Left lung (tissue), 14 donors: ENCODE measurements at places on chromosomes 2 and 18. TPM values are rescaled to one million over a fixed set of nuclear protein-coding genes. Genes with fewer than 3 reads are reported as not detected.
A peak's percentile ranks its signal among the peaks of the same experiment; 100 is the strongest.

DNA sequence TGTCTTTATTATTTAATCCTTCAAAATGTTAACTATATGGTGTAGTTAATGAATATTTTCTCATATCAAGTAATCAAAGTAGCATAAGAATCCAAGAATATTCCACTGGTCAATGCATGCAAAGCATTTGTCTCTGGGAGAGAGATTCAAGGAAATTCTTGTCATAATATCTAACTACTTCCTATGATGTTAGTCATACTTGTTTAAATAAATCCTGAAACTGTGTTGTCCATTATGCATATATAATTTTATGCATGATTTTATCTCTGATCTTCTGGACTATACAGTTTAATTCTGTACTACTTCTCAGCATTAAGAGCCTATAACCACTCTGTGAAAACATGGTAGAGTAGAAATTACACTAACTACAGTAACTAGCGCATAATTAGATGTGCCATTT is 388.3 kb downstream of the NR4A2 start:
- DNase-seq, result no peak

Gene HADHA
- 126 TPM for total RNA-seq

Gene IL1B
- total RNA-seq, result 38.1 TPM

Gene UGT1A8
- not detected for total RNA-seq

- no peak for DNase-seq
These were observed 3.3 kb upstream of the PROC start for GRCh38 chr2:127414638-127415592.

DNA sequence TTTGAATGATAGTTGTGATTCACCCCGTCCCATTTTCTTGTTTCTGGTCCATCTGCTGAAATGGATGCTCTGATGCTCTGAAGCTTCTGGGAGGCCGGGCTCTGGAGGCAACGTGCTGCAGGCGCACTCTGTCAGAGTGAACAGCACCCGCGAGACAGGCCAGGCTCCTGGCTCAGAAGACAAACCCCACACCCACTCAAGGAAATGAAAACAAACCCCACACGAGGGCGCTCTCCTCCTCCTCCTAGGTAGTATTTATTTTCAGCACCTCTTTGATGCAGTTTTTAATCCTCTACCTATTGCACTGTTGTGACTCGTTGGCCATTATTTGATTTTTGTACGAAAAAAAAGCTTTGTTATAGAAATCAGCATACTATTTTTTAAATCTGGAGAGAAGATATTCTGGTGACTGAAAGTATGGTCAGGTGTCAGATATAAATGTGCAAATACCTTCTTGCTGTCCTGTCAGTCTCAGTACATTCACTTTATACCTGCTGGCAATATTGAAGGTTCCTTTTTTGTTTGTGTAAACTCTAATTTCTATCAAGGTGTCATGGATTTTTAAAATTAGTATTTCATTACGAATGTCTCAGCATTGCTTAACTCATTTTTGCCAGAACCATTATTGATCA is 10.3 kb upstream of the CHST10 start:
- peak; percentile 46 for DNase-seq

DNA sequence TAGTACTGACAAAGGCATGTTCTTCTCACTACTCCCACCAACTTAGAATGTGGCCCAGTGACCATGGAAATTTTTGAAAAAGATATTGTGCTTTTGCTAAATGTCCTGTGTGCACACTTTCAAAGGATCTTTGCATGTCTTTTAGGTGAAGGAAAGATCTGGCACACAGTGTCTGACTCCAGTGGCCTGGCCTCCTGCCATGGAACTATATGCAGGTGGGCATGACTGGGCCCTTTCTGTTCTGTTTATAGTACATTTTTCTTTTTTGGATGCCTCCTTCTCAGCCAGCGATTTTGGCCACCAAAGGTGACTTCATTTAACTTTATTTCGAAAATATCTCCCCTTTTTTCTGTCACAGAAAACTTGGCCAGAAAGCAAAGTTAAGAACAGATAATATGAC is 999.7 kb upstream of the PIK3C3 start:
- no peak for DNase-seq

Gene RGPD3
- not detected for total RNA-seq
